Glutamatergic neuron (in vitro differentiated cells): ENCODE measurements at places on chromosomes 13 and 19.

DNA sequence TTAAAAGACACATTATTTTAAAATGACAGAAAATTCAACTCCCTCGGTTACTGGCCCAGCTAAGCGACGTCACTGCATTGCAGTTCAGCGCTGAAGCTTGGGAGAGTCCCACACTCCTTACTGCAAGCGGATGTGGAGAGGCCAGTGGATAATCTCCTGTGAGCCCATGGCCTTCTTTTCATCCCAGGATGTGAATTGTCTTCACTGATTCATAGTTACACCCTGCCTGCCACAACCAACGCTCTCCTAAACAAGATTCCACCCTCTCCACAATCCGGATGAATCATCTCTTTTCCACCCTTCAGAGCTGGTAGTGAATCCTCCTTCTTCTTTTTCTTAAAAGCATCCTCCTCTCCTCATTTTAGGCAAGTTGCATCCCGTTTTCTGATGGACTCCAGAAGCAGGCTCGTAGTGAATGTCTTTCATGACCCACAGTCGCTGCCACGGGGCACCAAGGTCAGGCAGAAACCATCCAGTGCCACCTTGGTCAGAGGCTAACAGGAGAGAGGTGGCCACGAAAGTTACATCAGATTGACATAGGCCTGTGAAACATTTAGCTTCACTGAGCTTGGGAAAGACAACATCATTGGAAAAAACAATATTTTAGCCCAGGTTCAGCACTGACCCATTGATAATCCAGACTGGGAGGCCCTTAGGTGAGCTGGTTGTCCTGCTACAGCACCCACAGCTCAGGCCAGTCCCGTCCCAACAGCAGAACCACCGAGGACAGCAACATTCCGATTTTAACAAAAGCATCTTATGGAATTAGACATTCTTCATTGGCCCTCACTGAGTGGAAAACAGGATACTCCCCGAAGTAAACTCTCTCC, 2.0 kb downstream of the GJB2 start:
- no peak for DNase-seq

DNA sequence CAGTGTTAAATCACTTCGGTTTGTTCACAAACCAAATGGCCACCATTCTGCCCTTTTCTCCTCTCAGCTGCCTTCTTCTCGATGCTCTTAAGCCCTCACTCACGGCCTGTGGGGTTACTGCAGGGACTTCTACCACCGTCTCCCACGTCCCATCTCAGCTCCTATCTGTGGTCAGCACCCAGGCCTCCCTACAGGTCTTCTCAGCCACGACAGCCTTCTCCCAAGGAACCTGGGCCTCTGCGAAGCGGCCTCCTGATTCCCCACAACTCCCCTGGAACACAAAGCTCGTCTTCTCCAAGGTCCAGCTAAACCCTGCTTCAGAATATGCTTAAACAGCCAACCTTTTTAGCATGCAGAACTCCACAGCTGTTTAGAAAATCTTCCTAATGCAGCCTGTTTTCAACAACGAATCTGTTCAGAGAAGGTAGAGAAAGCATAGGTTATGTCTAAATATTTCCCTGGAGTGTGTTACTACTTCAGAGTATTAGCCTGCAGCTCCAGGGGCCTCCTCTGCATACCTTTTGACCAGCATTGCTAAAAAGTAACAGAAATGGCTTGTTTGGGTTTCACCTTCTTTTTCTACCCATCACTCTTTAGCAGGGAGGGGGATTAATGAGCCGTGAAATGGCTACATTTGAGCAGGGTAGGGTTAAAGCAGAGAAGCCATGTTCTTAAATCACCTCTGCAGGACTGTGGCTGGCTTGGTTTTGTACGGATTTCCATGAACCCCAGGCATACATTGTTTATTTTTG, 104.0 kb downstream of the COL4A2 start:
- no peak for DNase-seq

DNA sequence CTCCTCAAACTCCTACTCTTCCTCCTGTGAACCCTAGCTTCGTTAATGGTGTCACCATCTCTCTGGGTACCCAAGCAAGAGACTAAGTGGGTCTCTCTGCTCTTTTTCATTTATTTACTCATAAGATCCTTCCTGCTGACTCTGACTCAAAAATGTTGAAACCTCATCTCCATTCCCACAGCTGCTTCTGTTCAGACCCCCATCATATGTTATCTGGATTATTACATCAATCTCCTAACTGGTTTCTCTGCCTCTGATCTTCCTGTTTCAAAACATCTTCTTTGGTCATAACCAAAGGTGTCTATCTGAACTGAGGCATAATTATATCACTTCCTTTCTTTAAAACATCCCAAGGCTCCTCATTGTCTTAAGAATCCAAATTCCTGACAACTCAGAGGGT, 2.0 kb upstream of the MEDAG start:
- no peak for DNase-seq

DNA sequence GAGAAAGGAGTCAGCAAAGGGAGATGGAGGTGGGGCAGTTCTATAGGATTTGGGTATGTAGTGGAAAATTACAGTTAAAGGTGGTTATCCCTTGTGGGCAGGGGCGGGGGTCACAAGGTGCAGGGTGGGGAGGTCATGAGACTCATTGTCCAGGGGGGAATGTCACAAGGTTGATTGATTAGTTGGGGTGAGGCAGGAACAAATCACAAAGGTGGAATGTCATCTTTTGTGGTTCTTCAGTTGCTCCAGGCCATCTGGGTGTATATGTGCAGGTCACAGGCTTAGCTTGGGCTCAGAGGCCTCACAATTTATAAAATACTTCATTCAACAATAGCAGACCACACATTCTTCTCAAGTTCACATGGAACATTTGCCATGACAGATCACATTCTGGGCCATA, 109.6 kb downstream of the ATP11A start:
- DNase-seq: no peak

DNA sequence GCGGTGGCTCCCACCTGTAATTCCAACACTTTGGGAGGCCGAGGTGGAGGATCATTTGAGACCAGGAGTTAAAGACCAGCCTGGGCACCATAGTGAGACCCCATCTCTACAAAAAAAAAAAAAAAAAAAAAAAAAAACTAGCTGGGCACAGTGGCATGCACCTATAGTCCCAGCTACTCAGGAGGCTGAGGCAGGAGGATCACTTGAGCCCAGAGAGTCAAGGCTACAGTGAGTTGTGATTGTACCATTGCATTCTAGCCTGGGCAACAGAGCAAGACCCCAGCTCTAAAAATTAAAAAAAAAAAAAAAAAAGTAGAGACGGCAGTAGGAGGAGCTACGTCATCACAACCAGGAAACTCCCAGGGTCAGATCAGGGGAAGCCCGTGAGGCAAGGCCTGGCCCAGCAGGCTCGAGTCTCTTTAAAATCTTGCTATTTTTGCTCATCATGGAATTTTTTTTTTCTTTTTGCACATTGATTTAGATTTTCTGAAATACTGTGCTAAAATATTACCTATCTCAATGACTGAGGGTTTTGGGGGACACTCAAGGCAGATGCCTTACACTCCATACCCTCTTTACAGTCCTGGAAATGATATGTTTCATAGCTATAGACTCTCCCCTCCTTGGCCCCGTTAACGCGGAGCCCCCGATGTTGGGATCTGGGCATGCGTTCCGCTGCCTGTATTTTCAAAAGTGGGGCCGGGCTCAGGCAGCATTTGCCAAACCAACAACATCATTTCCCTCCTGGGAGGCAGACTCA, 44.4 kb upstream of the USE1 start:
- DNase-seq: no peak

- no peak for DNase-seq
Measured at GRCh38 chr19:58345558-58345957, 7.7 kb downstream of the A1BG start.

- peak; percentile 80 for DNase-seq
Measured at GRCh38 chr19:41706741-41707501, 1.5 kb upstream of the CEACAM5 start.

GRCh38 chr19:47891622-47891922, 5.5 kb upstream of the SULT2A1 start:
- no peak for DNase-seq

DNA sequence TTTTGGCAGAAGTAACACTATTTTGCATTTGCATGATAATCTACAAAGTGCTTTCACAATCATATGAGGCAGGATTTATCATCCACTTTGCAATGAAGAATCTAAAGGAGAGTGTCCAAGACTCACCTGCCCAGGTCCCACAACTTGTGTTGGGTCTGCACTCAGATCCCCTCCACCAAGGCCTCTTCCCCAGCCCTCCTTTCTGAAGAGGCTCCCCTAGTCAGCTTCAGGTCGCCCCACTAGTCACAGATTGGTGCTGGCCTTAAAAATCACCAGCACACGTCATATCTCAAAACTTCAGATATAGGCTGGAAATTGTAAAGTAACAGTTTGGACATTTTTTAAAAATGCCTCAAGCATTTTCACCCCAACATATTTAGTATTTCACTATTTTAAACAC, 17.5 kb downstream of the ATP7B start:
- DNase-seq: no peak

- DNase-seq: no peak
Measured at GRCh38 chr13:34620074-34620850, 321.8 kb upstream of the NBEA start.

GRCh38 chr13:23754997-23755396, 134.2 kb downstream of the MIPEP start:
- no peak for DNase-seq

DNA sequence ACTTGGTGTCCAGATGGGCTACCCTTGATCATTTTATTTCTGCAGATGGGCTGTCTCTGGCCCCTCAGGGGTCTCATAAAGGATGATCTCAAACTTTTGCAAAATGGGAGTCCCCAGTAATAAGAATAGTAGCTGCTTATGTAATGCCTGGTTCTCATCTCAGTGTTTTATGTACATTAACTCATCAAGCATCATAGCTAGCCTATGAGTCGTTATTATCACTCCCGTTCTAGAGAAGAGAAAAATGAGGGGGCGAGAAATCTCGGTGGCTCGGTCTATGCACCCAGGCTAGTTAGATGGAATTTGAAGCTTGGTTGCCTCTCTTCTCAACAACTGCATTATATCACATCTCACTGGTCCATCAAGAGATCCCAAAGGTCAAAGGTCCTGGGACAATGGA, 3.4 kb downstream of the CACNG6 start:
- no peak for DNase-seq

DNA sequence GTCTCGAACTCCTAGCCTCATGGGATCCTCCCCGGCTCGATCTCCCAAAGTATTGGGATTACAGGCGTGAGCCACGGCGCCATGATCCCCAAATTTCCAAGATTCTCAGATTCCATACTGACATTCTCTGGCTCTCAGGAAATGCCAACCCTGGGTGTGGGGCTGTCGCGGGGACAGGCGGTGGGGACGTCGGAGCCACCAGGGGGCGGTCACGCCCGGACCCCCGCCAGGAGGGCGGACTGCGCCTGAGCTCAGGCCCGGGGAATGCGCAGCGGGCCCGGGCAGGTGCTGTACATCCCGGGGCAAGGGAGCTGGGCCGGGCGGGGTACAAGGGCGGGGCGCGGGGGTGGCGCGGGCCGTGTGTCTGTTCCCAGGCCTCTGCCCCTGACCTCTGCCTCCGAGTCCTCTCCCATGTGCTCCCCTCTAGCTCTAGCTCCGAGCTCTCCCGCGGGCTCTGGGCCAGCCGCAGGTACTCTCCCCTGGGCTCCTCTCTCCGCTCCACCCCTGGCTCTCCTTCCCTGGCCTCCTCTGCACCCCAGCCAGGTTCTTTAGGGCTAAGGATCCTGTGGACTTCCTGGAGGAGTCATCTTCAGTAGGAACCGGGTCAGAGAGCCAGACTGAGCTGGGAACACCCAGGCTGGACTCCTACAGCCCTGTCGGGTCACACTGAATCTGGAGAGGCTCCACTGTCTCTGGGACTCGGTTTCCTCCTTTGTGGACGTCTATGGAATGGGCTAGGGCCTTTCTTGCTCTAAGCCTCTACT, 2.4 kb downstream of the PPP1R13L start:
- DNase-seq: peak; percentile 78

- no peak for DNase-seq
Measured at GRCh38 chr19:42081584-42082203, 5.7 kb downstream of the ZNF574 start.

- DNase-seq: no peak
Measured at GRCh38 chr13:50513300-50513877, 330.1 kb downstream of the DLEU7 start.

- no peak for DNase-seq
Measured at GRCh38 chr19:10271543-10272086, 695 bp downstream of the ICAM1 start.

GRCh38 chr19:45569619-45570421, 14.8 kb downstream of the OPA3 start:
- DNase-seq: peak; percentile 88

- DNase-seq: no peak
Measured at GRCh38 chr19:3803986-3804385, 17.8 kb upstream of the MATK start.

- DNase-seq: no peak
Measured at GRCh38 chr13:24997367-24997967, 98.5 kb upstream of the PABPC3 start.

- peak; percentile 87 for DNase-seq
Measured at GRCh38 chr19:19538061-19538784, at the start of gene CILP2. TSS of gene CILP2 (plus strand) at chr19:19538265. CDS start at chr19:19538350, 85 bp downstream.

DNA sequence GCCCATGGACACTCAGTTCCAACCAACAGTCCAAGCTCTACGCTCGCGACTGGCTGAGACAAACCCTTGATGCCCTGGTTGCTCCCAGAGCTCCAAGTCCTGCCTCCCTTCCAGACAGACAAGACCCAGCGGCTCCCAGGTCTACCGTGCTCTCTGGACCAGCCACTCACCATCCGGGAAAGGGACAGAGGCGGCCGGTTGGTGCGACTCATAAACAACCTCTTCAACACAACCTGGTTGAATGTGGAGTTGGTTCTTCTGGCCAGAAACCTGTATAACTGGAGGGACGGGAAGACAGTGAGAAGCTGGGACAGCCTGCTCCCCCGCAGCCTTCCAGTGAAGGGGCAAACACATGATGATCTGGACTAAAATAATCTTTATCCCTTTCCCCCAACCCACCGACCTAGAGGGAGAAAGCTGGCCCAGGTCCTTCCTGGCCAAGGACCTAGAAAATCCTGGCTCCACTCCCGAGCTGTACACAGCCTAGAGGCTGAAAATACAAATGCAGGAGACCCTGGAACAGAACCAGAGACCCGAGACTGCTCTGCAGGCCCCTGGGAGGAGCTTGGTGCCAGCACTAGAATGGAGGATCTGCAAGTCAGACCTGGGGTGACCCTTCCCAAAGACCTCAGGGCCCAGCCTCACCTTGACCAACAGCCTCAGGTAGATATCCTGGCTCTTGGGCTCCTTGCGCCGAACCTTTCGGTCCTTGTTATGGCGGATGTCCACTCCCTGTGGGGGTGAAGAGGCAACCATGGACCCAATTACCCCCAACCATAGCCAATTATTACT, 1.6 kb downstream of the RPL18 start:
- DNase-seq: no peak

GRCh38 chr19:44742330-44743061, 6.0 kb upstream of the BCL3 start:
- DNase-seq: no peak
